ENCODE measurements at places on chromosomes 5 and 9. TPM values are rescaled to one million over a fixed set of nuclear protein-coding genes. Genes with fewer than 3 reads are reported as not detected.

The ZNF462 gene
- 163 TPM for total RNA-seq

The ADAMTSL2 gene
- total RNA-seq: 3.3 TPM

The MTAP gene
- 20.3 TPM for total RNA-seq

DNA sequence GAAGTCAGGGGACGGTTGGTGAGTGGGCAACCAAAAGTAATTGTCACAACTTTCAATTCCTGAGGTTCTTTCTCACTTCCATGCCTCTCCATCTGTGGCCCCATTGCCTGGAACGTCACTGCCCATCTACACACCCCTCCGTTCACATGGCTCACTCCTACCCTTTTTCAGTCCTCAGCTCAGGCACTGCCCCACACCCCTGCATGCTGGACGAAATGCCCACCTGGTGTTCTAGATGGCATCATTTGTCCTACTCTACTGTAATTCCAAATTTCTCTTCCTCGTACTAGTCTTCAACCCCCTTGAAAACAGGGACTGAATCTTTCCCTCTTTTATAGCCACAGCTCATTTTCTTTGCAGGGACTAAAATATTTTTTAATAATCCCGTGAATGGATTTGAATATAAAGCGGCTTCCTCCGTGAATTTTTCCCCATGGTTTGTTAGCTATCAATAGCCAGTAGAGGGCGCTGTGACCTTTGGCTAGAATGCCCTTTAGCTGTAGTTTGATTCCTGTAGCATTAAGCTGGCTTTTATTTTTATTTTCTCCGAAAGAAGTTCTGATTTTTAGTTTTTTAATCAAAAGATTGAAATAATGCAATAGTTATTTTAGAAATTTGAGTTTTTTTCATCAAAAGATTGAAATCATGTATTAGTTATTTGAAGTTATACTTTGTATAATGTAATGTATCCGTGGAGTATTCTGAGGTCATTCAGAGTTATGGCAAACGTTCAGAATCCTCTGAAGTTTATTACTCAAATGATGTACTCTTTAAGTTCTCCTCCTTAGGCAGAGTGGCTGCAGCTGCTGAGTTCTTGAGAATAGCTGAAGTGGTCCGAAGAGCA is 232.1 kb downstream of the SH3GL2 start:
- no peak for DNase-seq

GRCh38 chr9:15180124-15180523 is 126.9 kb downstream of the TTC39B start:
- DNase-seq: no peak

GRCh38 chr9:90926936-90927335 is 125.3 kb downstream of the SYK start:
- no peak for DNase-seq

DNA sequence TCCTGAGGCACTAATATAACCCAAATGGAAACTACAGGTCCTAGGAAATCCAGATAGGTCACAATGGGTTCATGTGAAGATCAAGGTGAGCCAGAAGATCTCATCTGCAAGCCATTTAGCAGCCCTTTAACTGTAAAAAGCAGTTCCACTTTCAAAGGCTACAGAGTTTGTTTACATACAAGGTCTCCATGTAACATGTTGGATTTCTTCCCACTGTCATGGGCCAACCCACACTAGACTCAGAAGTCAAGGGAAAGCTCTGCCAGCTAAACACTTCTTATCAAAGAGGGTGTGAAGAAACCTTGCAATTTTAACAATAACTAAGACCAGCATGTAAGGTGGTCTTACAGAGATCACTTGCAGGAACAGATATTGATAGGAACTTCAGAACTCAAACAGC is 3.8 kb upstream of the CTNNAL1 start:
- no peak for DNase-seq

DNA sequence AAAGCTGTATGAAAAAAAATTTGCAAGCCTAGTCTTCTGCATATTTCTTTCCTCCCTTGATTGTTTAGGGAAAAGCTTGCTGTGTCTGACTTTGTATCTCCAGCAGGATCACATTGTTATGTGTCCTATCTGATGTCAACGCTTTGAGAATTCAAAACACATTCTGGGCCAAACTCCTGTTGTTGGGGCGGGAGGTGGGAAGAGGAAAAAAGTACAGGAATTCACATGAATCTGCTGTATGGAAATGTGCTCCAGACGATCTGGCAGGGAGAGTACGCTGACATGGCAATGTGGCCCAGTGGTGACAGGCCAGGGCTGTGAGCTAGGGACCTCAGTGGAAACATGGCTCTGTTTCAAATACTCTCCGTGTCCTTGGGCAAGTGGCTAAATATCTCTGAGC is 87.4 kb upstream of the GNA14 start:
- DNase-seq: peak; percentile 34

Measured in occipital lobe (tissue), 3 donors.